RKO (cell line): ENCODE measurements at places on chromosomes 6 and 20.

DNA sequence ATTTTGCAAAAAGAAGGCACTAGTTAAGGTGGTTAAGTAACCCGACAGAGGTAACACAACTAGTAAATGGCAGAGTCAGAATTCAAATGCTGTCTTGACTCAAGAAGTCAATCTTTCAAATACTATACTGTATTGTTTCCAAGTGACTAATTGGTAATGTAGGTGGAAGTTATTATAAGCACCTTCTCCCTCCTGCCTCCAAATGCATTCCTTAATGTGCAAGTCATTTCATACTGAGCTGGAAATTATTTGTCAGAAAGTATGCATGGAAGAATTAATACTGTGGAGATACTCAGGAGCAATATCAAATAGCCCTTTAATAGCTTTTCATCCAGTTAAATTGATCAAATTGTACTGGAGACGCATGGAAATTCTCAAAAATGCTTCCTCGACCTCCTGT, 579.1 kb downstream of the DOK5 start:
- DNase-seq: no peak

GRCh38 chr20:37411408-37412219, 65.7 kb downstream of the SRC start:
- no peak for DNase-seq

DNA sequence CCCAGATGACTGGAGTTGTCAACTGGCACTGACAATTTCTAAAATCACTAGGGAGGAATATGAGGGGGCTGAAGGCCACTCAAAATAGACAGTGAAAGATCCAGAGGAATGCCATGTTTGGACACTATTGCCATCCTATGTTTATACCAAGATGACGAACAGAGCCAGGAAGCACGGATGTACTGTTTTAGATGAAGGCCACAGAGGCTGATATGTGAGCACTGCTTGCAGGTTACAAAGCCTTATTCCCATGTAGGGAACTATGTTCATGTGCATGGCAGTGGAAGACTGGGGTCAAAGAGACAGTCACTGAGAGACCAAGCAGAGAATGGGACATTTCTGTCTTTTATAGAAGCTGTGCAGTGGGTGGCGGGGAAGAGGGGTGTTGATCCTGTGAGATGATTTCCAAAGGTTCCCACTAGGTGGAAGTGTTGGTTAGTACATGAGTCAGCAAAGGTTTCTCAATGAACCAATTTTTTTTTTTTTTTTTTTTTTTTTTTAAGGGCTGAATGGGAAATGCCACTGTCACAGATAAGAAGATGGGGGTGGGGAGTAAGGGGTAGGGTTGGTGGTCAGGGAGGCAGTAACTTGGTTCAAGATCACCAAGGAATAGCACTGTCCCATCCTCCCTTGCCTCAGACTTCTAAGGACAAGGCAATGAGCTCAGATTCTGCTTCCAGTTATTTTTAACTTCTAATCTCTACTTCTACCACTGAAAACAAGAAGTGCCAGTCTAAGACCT, 46.7 kb upstream of the MOCS1 start:
- DNase-seq: peak; percentile 54

GRCh38 chr6:34227761-34228421, 8.8 kb upstream of the HMGA1 start:
- DNase-seq: no peak

- no peak for DNase-seq
These were observed 105.8 kb downstream of the RNF144B start for GRCh38 chr6:18492972-18493371.

- DNase-seq: no peak
These were observed 59.5 kb downstream of the SRC start for GRCh38 chr20:37405351-37405897.

- DNase-seq: peak; percentile 22
These were observed 757 bp upstream of the SAMD3 start for GRCh38 chr6:130223508-130223907.

DNA sequence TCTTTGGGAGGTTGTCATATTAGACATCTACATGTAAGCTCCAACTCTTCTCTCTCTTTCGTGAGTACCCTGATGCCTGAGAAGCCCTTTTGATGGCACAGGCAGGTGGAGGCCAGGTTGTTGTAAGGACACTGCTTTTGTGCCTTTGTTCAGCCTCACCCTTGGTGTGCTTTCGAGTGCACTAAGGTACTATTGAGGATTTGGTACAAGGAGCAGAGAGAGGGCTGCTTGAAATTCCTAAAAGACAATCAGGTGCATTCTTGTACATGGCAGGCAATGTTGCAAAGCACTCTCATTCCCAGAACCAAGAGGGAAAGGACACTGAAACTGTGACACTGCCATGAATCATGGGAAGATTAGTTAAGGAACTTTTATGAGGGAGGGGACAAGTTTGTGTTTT, 19.1 kb downstream of the BMP2 start:
- DNase-seq: no peak

- DNase-seq: peak; percentile 86
These were observed 26.9 kb downstream of the DDX27 start for GRCh38 chr20:49245921-49246740.

- no peak for DNase-seq
These were observed 124.8 kb upstream of the NEDD9 start for GRCh38 chr6:11357285-11357684.

GRCh38 chr6:138440296-138440695, 36.3 kb downstream of the HEBP2 start:
- DNase-seq: no peak

DNA sequence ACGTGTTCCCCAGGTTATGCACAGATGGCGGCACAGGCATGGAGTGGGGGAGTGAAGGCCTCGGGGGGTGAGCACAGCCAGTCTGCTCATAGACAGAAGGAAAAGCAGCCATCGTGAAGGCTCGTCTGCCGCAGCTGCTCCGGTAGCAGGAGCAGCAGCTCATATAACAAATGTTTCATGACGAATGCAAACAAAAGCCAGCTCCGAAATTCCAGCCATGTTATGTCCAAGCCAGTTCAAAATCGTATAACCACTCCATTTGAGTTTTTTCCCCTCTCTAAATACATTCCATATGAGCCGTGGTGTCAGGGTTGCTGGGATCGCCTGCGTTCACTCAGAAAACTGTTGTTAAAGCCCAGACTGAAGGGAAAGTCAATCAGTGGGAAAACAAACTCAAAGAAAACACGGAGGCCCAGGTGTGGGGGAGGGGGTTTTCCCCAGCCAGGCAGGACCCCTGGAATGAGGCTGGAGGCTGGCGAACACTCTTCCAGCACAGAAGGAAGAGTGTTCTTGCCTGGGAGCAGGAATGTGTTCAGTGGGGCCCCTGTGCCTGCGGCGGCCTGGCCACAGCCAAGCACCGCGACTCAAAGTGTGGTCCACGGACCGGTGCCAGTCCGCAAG, 280.4 kb upstream of the TAB2 start:
- DNase-seq: no peak

DNA sequence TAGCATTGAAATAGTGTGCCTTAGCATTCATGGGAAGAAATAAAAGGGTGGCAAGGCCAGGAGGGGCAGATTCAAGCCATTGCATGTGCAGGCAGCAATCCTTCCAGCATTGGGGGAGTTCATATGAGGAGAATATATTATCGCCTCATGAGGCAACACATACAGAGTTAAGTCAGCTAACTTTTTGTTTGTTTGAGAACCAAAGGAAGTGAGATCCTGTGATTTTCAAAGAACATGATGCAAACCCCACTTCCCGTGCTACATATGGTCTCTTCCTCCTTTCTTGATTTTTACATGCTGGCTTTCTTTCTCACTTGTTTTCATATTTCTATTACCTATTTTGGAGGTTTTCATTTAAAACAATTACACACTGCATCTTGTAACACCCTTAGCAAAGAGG, 579.7 kb upstream of the ARID1B start:
- no peak for DNase-seq

DNA sequence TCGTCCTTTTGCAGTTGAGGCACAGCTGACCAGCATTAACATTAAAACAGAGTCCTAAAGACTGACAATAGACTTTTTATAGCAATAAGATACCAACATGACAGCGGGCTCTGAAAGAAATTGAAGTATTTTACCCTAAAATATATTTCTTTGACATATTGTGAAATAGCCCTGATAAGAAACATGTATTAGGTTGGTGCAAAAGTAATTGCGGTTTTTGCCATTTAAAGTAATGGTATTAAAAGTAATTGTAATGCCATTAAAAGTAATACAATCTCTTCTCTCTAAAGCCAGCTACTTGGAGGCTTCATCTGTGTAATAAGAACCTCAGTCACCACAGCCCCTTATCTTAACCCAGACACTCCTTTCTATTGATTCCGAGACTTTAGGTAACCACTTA, 394.6 kb downstream of the PREX1 start:
- no peak for DNase-seq

DNA sequence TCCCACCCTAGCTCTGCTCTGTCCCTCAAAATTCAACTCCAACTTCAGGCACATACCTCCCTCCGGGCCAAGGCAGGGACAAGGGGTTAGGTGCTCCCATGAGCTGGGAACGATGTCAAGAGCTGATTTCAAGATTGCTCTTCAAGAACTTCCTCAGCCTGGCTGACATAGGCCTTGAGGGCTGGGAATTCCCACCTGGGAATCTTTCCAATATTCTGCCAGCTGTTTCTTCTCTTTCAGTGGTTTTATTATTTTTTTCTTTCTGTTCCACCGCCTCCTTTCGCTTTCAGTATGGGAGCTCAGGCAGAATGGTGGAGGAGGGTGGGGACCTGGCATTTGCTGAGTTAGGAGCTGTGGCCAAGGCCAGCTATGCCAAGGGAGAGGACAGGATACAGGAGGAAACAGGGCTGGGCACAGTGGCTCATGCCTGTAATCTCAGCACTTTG, 33.7 kb downstream of the SRSF3 start:
- DNase-seq: no peak

DNA sequence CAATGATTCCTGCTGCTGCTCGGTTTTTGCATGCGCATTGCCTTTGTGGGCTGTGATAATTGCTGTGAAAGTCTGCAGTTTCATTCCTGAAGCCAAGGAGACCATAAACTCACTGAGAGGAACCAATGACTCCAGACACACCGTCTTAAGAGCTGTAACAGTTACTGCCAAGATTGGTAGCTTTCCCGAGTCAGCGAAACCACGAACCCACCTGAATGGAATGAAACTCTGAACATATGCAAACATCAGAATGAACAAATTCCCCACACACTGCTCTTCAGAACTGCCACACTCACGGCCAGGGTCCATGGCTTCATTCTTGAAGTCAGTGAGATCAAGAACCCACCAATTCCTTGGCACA, 37.7 kb downstream of the TRIM27 start:
- no peak for DNase-seq

DNA sequence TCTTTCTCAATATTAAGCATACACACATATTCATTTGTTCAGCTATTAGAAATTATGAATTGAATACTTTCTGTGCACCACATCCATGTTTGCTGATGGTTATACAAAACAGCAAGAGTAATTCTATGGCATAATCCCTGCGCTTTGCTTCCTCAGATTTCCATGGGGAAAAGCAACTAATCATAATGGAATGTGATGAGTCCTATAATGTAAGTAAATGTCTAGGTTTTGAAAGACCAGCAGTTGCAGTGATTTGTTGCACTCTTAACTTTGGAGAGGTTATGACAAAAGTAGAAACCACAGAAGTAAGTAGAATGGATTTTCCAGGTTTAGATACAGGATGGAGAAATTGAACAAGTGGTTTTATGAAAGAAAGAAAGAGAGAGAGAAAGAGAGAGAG, 652.1 kb downstream of the CBLN4 start:
- DNase-seq: no peak

- no peak for DNase-seq
These were observed 47.7 kb upstream of the ENPP5 start for GRCh38 chr6:46218457-46218856.

- no peak for DNase-seq
These were observed 73.7 kb downstream of the SLC22A3 start for GRCh38 chr6:160421854-160422253.

DNA sequence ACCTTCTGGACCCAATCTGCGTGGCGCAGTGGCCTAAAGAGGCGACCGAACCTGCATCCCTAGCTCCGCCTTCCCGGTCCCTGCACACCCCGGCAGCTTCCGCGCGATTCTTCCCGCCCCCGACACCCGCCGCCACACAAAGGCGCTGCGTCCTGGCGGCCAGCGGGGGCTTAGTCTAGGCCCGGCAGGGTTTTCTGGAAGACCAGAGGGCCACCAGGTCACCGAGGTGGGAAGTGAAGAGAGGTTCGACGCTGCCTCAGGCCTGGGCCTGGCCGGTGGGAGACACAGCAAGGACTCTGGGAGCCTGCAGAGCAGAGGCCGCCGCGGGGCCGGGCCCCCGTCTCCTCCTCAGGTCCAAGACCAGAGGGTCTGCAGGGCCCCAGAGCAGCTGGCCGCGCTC, 154.9 kb downstream of the OR2B2 start:
- DNase-seq: peak; percentile 59

- DNase-seq: peak; percentile 14
These were observed 604 bp downstream of the SH3BGRL2 start for GRCh38 chr6:79631693-79632172.

DNA sequence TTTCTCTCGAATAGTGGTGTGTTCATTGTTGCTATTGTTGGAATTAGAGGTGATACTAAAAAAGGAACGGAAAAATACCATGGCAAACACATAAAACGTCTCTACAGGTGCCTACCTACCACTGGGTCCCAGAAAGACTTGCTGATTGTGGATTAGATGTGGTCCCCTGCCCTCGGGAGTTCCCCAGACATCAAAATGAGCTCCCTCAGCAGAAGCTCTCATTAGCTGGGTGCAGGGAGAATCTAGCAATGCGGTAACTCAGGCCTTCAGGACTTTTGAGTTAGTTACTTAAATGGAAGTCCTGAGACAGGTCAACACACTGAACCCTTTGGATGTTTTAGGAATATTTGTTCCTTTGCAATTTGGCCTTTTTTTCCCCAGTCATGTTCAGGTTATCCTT, 6.1 kb downstream of the IRF4 start:
- no peak for DNase-seq

DNA sequence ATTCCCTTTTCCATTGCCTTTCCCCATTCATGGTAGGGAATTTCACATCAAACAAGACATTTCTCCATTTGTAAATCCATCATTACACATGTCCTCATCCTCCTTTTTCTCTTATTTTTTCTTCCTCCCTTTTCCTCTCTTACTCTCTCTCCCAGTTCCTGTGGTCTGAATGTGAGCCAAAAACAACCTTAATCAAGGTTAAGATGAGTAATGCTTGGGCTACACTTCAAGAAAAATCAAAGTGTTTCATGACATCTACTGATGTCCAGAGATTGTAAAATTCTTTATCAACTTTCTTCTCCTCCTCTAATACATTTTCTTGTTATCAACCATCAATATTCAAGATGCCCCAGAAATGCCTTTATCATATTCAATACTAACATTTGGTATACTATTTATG, 208.0 kb upstream of the PRND start:
- no peak for DNase-seq

GRCh38 chr6:119575721-119576120, 226.2 kb upstream of the MAN1A1 start:
- DNase-seq: no peak
